OCI-LY7 (cell line): ENCODE measurements at places on chromosomes 7 and 10.

- no peak for DNase-seq
Observed at GRCh38 chr7:68408873-68409272, 1189.4 kb upstream of the AUTS2 start.

DNA sequence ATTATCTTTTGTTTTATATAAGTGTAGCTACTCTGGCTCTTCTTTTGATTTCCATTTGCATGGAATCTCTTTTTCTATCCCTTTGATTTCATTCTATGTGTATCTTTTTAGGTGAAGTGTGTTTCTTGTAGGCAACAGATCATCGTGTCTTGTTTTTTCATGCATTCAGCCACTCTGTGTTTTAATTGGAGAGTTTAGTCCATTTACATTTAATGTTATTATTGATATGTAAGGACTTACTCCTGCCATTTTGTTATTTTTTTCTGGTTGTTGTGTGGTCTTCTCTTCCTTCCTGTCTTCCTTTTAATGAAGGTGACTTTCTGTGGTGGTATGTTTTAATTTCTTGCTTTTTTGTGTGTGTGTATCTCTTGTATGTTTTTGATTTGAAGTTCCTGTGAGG lies 81.6 kb downstream of the BBS9 start:
- no peak for DNase-seq

GRCh38 chr7:11124856-11125559 lies 151.3 kb downstream of the PHF14 start:
- no peak for DNase-seq

DNA sequence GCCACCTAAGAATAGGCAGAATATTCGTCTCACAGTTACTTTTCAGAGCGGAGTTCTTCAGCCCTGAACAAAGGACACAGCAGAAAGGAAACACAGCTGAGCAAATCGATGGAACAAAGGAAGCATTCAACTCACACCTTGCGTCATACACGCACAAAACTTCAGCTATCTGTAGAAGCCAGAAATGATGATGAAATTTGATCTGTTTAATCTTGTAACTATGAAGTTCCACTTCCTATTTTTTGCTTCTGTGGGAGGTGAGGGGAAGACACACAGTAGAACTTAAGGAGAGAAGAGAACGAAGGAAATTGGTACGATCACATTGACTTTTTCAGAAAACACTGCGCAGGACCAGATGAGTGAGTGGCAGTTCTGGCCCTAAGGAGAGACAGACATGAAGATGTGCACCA lies 26.2 kb downstream of the FAM171A1 start:
- DNase-seq = no peak

DNA sequence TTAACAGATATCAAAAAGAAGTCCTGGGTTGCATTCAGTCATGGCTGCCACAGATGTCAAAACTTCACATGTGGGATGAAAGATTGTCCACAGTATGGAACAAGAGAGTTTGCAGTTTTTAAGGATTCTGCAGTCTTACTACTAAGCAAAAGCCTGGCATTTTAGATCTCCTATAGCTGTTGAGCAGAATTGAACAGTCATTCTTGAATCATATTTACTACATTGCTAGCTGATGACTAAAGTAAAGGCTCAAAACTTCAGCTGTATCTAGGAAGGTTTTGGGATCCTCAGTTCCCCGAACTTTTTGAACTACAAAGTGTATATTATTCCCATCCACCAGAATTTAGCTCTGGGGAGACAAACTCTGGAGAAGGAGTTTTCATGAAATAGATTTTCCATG lies 31.0 kb downstream of the BET1 start:
- no peak for DNase-seq

DNA sequence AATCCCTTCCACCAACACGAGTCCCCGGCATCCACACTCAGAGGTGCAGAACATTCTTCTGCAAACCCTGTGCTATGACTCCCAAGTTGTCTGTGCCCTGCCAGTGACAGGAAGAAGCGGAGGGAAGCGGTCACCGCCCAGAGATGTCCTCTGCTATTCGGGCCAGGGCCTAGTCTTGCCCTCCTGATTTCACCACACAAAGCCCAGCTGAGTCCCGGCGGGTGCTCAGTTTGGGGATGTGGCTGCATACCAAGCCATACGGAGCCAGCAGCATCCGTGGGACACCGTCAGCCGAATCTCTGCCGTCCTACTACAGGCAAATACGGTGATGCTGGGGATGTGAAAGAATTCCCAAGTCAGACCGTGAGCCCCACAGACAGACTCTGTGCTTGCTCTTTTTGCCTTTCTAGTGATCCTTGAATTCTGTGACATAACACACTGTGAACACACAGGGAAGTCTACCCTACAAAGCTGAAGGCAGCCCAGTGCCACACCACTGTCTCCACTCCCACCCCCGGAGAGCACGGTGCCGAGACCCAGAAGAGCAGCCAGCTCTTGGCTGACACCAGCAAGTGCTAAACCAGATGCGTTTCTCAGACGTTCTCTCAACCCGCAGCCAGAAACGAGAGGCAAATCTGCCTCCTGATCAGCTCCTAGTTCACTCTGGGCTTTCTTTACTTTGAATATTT lies 2.0 kb downstream of the STK32C start:
- DNase-seq = no peak

DNA sequence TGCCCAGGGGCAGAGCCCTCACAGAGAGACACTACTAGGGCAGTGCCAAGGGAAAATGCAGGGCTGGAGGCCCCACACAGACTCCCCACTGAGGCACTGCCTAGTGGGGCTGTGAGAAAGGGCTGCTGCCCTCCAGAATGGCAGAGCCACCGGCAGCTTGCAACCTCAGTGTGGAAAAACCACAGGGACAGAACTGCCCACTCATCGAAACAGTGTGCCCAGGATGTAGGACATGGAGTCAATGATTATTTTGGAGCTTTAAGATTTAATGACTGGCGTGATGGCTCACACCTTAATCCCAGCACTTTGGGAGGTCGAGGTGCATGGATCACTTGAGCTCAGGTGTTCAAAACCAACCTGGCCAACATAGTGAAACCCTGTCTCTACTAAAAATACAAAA lies 27.5 kb upstream of the MSS51 start:
- no peak for DNase-seq

DNA sequence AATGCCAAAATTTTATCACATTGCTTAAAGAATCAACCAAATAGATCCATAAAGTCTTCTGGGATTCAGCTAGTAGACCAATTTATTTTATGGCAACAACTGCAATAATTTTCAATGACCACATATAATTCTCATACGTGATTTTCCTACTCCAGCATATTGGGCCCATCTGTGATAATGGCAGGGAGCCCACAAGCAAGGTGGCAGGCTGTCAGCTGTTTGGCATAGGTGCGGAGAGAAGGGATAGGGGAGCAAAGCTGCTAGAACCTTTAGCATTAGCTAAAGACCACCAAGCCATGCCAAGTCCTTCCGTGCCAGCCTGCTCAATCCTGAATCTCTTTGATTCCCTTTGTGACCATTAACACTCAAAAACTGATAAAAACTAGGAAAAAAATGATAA lies 721.2 kb downstream of the XPNPEP1 start:
- DNase-seq = no peak

GRCh38 chr7:36185756-36186155 lies 32.7 kb downstream of the EEPD1 start:
- no peak for DNase-seq

DNA sequence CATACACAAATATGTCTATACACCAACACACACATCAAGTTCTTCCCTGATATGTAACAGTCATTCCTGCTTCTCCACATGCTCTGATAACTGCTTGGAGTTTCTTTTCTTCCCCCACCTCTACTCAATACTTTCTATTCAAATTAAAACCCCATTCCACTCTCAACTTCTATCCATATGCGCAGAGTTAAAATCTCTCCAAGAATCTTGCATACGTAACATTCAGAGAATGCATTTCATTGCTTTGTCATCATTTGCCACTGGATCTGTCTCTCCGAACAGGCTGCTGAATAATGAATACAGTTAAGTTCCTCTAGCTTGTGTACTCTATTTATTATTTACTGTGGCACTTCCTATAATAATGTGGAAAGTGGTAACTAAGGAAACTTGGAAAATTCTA lies 68.8 kb downstream of the DGKB start:
- DNase-seq = no peak

DNA sequence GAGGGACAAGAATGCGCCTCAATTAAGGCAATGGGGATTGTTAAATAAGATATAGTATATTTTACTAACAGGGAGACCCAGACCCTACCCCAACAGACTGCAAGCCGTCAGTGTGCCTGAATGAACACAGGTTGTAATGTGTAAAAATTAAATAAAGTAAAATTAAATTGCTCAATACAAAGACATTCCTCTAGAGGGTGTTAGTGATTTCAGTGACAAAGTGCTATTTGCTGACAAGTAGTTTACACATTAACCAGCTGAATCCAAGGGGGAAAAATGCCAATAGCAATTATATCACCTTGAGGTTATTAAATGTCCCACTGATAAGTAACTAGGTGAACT lies 110.5 kb downstream of the EBF3 start:
- DNase-seq = no peak

- DNase-seq = no peak
Observed at GRCh38 chr7:128456255-128456725, 612 bp downstream of the HILPDA start.

DNA sequence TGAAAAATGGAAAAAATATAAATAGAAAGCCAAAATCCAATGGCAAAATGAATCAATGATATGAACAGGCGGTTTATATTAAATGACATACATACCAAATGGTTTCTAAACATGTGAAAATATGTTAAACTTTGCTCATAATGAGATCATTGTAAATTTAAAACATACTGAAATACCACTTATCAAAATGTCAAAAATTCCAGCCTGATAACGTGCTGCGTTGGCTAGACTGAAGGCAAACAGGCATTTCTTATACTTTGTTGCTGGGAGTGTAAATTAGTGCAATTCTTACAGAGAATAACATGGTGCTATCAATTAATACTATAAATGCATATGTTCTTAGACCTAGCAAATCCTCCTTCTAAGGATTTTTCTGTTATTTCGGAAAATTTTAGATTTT lies 225.8 kb upstream of the FAM3C start:
- DNase-seq = no peak

DNA sequence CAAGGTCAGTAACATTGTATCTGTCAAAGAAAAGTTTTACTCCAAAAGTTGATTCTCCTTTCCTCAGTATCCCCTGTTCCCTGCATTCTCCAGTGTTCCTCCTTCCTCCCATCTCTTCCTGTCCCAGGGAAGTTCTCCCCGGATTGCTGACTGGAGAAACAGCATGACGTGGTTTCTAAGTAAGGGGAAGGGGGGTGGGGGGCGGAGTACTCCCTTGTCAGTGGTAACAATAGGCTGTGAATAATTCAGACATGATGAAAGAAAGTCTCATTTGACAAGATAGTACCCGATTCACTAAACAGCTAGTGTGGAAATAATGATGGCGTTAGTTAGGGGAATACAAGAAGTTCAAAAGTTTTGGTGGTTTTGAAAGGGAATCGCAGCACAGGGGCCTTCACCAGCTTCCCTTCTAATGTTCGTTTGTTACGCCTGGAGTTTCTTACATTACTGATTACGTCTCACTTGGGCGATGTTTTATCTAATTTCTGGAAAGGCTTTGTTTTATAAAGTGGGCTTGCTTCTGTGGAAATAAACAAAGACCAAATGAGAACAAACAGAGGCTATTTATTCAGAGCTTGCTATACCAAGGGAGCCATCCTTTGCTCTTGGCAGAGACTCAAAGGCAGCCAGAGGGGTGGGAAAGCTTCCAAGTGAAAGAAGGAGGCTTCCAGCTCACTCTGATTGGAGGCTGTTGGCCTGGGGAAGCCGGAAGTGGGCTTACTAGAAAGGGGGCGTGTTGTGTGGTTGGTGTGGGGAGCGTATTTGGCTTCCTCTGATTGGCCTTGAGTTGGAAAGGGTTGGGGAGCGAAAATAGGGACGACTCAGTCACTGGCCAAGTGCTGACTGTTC lies 453.7 kb downstream of the SDK1 start:
- DNase-seq = no peak

DNA sequence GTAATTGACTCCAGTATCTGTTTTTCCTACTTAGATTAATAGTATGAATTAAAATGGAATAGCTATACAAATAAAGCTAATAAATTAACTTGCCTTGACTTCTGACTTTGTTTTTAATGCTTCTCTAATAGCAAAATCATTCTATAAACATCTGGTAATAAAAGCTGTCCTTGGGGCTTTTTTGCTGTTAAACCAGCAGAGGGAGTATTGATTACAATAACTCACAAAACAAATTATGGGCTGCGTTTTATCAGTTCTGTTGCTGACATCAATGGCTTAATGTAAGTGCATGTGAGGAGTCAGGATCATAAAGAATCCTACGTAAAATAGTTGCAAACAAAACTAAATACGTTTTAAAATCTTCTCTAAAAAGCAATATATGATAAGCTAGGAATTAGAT lies 667.8 kb downstream of the PCDH15 start:
- no peak for DNase-seq

- no peak for DNase-seq
Observed at GRCh38 chr7:121341933-121342332, 13.1 kb downstream of the WNT16 start.

- no peak for DNase-seq
Observed at GRCh38 chr7:116446212-116446855, 53.2 kb upstream of the CAV2 start.

DNA sequence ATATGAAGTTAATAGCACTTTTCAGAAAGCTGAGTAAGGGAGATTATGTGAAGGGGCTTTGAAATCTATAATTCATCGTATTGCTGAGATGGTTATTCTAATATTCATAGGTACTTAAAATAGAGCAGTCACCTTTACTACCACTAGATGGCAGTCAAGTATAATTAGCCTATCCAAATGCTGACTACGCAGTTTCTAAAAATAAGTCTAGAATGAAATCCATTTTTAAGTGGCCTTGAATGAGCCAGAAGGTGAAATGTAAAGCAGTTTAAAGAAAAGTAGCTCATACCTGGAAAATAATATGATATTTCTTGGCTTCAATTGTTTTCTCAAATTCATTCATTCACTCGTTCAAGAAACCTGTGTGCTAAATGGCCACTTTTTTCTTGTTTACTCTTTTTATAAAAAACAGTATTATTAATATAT lies 1277.1 kb downstream of the GATA3 start:
- DNase-seq = peak; percentile 66

DNA sequence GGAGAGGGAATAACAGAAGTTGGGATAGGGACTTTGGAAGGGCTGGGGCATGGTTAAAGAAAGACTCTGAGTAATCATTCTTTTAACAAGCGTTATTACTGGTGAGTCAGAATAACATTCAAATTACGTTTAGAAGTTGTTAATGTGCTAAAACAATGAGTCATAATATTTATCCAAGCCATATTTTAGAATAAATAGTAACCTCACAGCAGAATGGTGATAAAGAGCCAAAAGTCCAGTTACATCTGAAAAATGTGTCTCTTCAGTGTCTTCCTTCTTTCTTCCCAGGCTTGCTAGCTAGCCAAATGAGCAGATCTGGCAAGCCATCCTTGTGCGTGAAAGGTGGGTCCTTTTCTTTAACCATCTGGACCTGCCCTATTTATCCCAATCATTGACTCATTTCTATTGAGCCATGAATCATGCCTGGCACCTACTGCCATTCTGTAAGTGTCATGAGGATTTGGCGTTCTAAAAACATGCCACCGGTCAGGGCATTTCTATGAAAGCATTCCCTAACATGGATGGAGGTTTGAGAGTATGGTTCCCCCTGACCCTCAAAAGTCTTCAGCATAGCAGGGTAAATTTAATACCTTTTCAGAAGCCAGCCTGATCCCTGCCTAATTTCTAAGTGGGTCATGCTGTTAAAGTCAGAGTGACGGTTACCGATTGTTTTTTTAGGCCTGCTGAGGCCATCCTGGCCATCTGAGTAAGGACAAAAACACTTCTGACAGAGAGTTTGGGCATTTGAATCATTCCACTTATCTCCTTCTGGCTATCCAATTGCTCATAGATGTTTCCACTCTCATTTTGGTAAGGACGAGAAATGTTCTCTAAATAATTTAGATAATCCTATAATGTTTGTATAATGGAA lies 26.9 kb downstream of the MYPN start:
- DNase-seq = no peak
